ENCODE measurements at places on chromosomes 5 and 9.

GRCh38 chr5:118946138-118946800 is 42.1 kb downstream of the DTWD2 start:
- DNase-seq: no peak

DNA sequence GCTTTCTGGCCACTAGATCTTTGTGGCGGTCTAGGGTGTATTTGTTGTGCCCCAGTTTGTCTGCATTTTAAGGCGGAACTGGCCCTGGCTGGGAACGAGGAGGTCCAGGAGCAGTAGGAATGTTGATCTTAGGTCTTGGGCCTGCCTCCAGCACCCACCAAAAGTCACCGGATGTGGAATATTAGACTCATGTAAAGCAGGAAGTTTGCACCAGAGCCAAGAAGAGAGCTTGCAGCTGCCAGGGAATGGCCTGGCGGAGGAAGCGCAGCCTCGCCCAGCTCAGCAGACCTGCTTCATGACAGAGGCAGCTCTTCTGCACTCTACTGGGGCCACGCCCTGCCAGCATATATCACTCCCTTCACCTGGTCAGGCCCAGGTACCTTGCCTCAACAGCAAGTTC is 3.3 kb downstream of the GPX3 start:
- DNase-seq: no peak

GRCh38 chr5:763397-763796 is 21.1 kb downstream of the ZDHHC11B start:
- no peak for DNase-seq

DNA sequence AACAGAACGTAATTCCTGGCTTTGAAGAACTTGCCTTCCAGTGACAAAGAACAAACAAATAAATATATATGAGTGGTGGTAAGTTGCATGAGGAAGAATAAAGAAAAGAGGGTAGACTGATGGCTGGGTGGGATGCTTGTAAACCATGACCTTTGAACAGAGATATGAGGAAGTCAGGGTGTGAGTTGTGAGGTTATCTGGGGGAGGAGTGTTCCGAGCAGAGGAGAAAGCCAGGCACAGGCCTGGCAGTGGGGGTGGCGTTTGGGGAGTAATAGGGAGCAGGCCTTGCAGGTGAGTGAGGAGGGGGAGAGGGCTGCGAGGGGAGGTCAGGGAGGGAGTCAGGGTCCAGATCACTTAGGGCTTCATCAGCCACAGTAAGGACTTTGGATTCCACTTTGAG is 213.4 kb downstream of the PTTG1 start:
- no peak for DNase-seq

- DNase-seq: no peak
Observed at GRCh38 chr9:135478829-135479468, 633 bp upstream of the PPP1R26 start.

GRCh38 chr5:119327018-119327417 is 28.8 kb upstream of the TNFAIP8 start:
- peak; percentile 29 for DNase-seq

DNA sequence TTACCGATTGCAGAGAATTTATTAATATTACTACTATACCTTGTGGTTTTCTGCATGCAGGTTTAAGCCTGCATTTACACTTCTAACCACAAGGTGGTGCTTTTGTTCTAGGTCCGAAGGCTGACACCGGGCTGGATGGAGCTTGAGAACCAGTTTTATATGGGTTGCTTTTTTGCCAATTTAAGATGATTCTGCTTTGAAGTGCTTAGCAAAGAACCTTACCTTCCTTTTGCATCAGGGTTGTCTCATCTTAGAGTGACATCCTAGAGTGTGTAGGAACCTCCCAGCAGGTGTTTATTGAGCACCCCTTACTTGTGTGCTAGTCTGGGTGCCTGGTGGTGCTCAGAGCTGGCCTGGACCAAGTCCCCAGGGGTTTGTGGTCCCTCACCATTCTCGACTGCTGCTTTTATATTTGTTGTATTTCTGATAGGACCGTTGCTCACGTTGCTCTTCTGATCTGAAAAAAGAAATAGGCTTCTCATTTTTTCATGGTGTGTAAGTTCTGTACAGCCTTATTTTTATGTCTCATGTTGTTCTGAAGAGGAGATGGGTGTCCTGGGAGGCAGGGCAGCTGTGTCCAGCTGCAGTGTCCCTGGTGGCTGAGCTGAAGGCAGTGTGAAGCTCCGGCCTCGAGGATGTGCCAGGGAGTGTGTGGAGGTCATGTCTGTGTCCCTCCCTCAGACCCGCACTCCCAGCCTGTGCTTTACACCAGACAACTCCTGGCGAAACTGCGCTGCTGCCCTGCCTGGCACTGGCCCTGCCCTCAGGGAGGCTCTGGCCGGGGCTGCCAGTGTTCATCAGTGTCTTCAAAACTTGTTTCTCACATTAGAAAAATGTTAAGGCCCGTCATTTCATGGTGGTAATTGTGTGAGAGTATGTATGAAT is 54.3 kb downstream of the EHMT1 start:
- DNase-seq: peak; percentile 77

GRCh38 chr9:38208206-38208901 is 139.3 kb upstream of the SHB start:
- no peak for DNase-seq

DNA sequence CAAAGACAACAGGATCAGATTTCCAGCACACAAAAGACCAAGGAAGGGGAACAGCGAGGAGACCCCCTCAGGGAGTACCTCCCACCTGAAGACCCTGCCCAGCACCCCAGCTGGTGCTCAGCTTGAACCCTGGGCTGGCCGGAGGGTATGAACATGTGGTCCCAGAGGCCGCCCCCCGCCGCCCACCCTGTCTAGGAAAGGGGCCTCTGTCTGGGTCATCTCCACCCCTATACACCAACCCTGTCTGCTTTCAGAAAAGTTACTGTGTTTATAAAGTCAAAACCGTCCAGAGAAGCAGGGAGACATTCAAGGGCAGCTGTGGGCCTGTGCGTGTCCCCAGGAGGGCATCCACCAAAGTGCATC is 72.2 kb downstream of the ADAMTS2 start:
- DNase-seq: no peak

- DNase-seq: no peak
Observed at GRCh38 chr9:108113596-108113995, 624.0 kb upstream of the KLF4 start.

GRCh38 chr5:107580889-107581820 is 89.6 kb downstream of the EFNA5 start:
- DNase-seq: no peak

DNA sequence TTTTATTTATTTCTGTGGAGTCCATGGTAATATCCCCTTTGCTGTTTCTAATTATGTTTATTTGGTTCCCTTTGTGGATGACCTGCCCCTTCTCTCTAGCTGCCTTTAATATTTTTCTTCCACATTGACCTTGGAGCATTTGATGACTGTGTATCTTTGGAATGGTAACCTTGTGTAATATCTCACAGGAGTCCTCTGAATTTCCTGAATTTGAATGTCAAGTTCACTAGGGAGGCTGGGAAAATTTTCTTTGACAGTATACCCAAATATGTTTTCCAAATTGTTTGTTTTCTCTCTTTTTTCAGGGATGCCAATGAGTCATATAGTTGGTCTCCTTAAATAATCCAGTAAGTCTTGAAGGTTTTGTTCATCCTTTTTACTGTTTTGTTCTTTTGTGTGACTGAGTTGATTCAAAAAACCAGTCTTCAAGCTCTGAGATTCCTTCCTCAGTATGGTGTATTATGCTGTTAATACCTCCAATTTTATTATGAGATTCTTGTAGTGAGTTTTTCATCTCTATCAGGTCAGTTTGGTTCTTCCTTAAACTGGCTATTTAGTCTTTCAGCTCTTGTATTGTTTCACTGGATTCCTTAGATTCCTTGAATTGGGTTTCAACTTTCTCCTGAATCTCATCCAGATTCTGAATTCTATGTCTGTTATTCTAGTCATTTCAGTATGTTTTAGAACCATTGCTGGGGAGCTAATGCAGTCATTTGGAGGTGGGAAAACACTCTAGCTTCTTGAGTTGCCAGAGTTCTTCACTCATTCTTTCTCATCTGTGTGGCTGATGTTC is 349.0 kb upstream of the TARS1 start:
- no peak for DNase-seq

DNA sequence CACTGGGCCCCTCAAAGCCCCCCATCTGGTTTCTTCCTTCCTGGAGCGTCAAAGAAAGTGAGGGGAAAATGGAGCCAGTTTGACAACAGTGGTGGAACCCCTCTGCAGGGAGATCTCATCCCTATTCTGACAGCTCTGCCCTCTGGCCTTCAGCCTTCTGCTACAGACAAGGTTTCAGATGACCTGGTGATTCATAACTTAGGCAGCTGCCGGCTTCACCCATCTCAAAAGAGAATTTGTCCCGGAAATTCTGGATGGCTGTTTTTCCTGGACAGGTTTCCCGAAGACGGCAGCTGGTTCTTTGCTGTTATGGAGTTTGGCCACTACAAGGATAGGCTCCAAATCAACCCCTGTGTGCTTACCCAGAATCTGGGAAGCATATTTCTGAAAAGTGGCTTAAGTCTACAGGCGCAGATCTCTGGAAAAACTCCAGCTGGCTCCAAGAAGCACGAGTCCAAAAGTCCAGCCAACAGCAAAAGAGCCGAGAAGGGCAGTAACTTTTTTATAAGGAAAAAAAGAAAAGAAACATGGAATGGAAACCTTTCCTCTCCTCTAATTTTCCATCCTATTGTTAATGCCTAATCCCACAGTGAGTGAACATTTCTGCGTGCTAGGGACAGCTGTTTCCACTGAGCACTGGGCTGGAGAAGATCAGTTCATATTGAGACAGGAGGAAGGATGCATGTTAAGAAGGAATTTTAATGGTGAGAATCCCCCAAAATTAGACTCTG is 54.5 kb downstream of the ZNF366 start:
- DNase-seq: peak; percentile 87

- no peak for DNase-seq
Observed at GRCh38 chr9:133429214-133429613, 7.0 kb downstream of the ADAMTS13 start.

- no peak for DNase-seq
Observed at GRCh38 chr9:87389936-87390335, 107.7 kb upstream of the DAPK1 start.

GRCh38 chr9:120396931-120397330 is 183.0 kb downstream of the CDK5RAP2 start:
- no peak for DNase-seq

DNA sequence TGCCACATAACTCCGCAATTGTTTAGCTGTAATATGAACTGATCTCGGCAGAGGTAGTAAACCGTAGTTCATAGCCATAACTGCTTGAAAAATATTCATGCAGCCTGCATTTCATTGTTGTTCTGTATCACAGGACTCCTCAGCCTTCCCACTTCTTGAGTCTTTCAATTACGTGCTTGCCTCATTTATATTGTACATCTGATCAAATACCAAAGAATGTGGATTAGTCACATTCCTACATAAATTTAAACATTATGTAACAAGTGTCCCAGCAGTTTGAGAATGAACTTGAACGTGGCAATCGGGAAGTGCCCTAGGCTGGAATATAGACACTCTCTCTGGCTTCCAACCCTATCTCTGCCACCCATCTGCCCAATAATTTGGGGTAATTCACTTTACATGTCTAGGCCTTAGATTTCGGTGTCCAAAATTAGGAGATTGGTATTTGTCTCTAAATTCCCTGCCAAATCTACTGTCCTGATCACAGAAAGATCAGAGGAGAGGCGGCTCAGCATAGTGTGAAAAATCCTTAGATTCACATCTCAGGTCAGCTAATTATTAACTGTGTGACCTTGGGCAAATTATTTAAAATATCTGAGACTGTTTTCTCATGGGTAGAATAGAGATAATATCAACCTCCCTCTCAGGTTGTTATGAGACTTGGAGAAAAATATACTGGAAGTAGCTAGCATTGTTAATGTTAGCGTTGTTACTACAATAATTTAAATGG is 215.1 kb upstream of the RFX3 start:
- DNase-seq: no peak

GRCh38 chr9:93364734-93365426 is 86.6 kb upstream of the FAM120A start:
- no peak for DNase-seq

- no peak for DNase-seq
Observed at GRCh38 chr5:73587923-73588322, 22.4 kb downstream of the UTP15 start.

DNA sequence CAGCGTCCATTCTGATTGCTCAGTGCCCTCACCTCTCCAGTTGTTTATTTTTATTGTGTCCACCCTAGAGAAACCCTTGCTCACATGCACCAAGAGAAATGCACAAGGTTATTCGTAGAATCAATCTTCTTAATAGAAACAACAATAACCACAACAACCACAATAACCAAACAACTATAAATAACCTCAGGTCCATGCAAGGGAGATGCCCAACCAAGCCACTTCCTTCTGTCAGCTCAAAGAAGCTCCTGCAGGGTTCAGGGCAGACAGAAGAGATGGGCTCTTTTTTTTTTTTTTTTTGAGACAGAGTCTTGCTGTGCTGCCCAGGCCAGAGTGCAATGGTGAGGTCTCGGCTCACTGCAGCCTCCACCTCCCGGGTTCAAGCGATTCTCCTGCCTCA is 14.9 kb upstream of the TCOF1 start:
- no peak for DNase-seq

GRCh38 chr9:107484117-107484723 is 5.3 kb downstream of the KLF4 start:
- DNase-seq: peak; percentile 78

- peak; percentile 5 for DNase-seq
Observed at GRCh38 chr9:37174247-37174646, 53.9 kb downstream of the ZCCHC7 start.
